ENCODE measurements at places on chromosomes 12 and 14. TPM values are rescaled to one million over a fixed set of nuclear protein-coding genes. Genes with fewer than 3 reads are reported as not detected.

NKX2-8 gene
- not detected for total RNA-seq

FLRT2 gene
- 14.7 TPM for total RNA-seq

ISM2 gene
- under 0.01 TPM for total RNA-seq

THTPA gene
- total RNA-seq, result 18.0 TPM

KERA gene
- total RNA-seq, result not detected

PRKAG1 gene
- 61.2 TPM for total RNA-seq

AMDHD1 gene
- not detected for total RNA-seq

ZBTB25 gene
- total RNA-seq, result 8.6 TPM

OVCH1 gene
- under 0.01 TPM for total RNA-seq

RNASE7 gene
- total RNA-seq, result not detected

BICDL1 gene
- total RNA-seq, result 1.7 TPM

DPPA3 gene
- total RNA-seq, result not detected

SLC25A47 gene
- not detected for total RNA-seq

ASPG gene
- not detected for total RNA-seq

DNA sequence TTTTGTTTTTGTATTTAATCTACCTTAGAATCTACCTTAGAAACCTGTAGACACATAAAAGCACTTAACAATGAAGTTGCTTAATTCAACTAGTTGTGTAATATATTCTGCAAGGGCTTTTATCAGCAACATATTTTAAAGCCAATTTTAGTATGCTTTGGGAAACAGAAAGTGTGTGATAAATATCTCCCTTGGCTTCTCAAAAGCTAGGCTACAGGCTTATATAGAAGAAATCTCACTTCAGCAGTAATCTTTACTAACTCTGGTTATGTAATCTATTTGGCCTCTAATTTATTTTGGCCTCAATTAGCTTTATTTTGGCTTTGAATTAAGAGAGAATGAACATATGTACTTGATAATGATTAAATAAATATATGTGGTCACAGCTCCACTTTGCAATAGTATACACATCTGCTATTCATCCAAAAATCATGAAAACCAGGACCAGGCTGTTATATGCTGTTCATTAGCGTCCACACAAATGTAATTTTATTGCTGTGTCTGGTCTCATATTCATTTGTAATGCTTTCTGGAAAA is 37.2 kb downstream of the LRP6 start:
- peak; percentile 48 for DNase-seq

DNA sequence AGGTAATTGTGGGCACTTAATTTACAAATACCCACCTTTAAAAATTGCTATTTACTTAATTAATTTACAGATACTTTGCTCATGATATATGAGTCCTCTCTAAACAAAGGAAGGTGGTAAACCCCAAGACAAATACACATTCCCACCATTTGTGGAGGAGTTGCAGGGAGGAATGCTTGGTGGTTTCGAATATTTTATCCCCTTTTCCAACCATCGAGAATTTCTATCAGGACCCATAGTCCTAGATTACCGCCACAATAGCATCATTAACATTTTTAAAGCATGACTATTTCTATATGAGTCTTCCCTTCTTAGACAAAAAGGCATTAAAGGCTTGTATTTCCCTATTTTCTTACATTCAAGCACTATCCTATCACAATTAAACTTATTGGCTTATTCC is 34.2 kb upstream of the PLEKHA5 start:
- DNase-seq, result no peak

- no peak for DNase-seq
Measured at GRCh38 chr14:44732144-44732543, 225.1 kb upstream of the FSCB start.

- DNase-seq, result no peak
Measured at GRCh38 chr14:44107156-44107555, 399.9 kb downstream of the FSCB start.

DNA sequence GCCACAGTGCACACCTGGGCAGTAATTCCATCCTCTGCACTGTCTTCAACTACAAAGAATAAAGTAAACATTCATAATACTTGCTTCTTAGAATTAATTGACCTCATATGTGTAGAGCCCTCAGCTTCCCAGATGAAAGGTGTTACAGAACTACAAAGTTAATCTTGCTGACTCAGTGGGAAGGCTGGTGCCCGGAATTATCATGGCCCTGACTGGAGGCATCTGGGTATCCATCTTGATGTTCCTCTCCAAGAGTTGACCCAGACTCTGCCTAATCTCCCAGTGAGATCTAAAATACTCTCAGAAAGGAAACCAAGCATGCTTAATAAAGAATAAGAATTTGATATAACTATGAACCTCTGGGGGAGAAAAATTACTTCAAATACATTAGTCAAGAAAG is 147.0 kb upstream of the ARID2 start:
- no peak for DNase-seq

GRCh38 chr14:39368261-39368959 is 63.8 kb downstream of the FBXO33 start:
- peak; percentile 80 for DNase-seq

DNA sequence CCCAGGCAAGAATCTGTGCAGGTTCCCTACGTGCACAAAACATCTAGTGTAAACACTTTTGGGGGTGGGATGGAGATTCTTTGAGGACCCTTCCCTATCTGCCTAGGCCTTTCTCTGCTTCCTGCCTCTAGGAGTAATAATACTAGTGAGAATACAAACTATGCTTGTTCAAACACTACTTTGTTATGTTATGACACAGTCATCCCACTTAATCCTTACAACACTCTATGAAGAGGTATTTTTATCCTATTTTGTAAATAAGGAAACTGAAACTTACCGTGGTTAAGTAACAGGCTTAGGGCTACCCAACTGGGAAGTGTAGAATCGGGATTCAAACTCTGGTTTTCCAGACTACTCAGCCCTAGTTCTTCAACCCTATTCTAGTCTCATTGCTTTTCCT is 96.5 kb downstream of the KCNA5 start:
- DNase-seq, result peak; percentile 16

GRCh38 chr14:36944307-36945010 is 227.9 kb downstream of the SLC25A21 start:
- DNase-seq, result peak; percentile 38

DNA sequence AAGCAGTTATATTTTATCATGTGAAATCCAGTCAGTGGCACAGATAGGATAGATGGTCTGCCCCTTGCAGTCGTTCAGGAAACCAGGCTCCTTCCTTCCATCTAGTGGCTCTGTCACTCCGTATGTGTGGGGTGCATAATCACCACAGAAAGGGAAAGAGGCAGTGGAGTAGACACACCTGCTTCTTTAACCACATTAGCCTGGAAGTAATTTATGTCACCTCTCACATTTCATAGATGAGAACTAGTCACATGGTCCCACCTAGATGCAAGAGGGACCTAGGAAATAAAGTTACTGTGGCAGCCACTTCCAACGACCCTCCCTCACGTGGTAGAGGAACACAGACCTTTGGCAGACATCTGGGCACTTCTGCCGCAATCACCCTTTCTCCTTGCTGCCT is 14.2 kb upstream of the RNU6-8 start:
- DNase-seq, result no peak

DNA sequence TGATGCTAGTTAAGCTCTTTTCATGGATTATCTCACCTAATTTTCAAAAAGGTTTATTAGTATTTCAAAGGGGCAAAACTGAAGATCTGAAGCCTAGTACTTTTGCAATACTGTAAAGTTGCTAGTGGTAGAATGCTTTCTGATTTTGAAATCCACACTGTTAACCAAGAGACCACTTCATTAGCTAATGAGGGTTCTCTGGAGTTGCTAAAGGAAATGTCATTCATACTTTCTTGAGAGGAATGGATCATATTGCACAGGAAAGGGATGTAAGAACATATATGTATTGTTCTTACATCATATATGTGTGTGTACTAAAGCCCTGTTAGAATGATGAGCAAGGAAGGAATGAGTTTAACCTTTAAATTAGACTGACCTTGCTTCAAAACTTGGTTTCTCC is 39.0 kb upstream of the LDHB start:
- DNase-seq, result no peak

GRCh38 chr12:570435-570920 is 92.8 kb downstream of the NINJ2 start:
- peak; percentile 85 for DNase-seq

DNA sequence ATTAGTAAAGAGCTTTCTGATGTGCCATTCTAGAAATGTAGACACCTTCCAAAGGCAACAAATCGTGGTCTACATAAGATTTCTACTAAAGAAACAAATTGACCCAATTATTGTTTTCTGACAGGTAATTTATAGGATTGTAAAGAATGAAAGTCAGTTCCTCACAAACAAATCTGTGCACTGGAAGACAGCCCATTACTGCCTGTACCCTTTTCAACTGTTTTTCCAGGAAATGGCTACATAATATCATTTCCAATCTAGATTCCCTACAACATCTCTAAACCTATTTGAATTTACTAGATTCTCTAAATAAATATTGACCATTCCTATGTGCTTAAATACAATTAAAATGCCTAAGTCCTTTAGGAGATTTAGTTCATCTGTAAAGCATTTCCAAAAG is 939.1 kb downstream of the FSCB start:
- no peak for DNase-seq

- DNase-seq, result no peak
Measured at GRCh38 chr14:81348061-81348460, 52.1 kb downstream of the STON2 start.

GRCh38 chr14:69323999-69324282 is 64.0 kb downstream of the GALNT16 start:
- DNase-seq, result no peak

DNA sequence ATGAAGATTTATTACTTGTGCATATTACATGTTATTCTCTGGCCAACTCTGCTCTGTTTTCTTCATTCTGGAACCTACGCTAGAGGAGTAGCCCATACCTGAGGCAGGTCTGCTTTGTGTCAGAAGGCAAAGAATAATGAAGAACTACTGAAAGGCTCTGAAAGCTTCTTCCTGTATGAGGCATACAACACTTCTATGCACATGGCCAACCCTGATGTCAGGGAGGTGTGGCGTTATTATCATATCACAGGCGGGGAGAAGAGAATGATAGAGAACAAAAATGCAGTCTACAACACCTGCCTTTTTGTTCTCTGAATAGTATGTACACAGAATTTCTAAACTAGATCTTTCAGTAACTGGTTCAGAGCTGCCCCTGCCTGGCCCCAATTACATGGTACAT is 32.5 kb upstream of the CRY1 start:
- no peak for DNase-seq

GRCh38 chr12:23098517-23098916 is 473.5 kb downstream of the ETNK1 start:
- no peak for DNase-seq

DNA sequence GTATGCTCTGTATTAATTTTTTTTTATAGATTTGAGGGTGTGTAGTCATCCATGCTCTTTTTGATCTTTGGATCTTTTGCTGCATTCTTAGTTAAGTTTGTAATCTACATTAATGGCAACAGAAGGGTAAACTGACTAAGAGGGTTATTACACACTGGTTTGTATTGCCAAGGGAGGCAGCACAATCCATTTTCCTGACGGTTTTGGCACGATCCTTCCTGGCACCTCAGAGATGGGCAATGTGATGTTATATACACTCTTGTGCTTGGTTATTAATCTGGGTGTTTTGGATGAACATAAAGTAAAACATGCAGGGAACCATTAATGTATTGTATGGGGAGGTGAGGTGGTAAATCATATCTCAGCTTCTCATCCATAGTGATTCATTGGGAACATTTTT is 98.8 kb upstream of the SLC38A2 start:
- no peak for DNase-seq

- peak; percentile 21 for DNase-seq
Measured at GRCh38 chr12:44369998-44370397, 506.1 kb downstream of the NELL2 start.

- no peak for DNase-seq
Measured at GRCh38 chr14:34043627-34044372, 92.9 kb upstream of the EGLN3 start.
